ENCODE measurements at places on chromosomes 3 and 15.
A peak's percentile ranks its signal among the peaks of the same experiment; 100 is the strongest.

- peak; percentile 29 for DNase-seq
These were observed at the start of gene CACNA1D for GRCh38 chr3:53493963-53494791. Gene CACNA1D (plus strand): TSS chr3:53494611. CDS start chr3:53495167, 556 bp downstream.

- DNase-seq: no peak
These were observed 518 bp downstream of the COLQ start for GRCh38 chr3:15520804-15521572.

DNA sequence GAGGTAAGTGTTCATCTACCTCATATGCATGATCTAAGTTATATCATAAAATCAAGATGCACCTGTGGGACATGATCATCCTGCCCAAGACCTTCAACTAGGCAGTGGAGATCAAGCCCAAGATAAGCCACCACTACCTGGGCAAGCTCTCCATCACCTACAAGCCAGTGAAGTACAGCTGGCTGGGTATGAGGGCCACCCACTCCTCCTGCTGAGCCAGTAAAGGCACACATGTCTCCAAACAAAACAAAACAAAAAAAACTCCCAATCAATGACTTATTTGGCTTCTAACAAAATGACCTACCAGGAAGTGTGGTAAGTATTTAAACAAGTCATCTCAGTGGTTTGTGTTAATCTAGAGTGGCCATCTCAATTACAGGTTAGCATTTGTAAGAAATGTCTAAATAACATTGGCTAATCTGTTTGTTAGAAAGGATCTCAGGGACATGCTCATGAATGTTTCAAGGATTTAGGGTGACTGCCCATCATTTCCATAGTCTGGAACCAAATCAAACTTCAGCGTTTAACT, 3.1 kb downstream of the PAQR9 start:
- DNase-seq: no peak

DNA sequence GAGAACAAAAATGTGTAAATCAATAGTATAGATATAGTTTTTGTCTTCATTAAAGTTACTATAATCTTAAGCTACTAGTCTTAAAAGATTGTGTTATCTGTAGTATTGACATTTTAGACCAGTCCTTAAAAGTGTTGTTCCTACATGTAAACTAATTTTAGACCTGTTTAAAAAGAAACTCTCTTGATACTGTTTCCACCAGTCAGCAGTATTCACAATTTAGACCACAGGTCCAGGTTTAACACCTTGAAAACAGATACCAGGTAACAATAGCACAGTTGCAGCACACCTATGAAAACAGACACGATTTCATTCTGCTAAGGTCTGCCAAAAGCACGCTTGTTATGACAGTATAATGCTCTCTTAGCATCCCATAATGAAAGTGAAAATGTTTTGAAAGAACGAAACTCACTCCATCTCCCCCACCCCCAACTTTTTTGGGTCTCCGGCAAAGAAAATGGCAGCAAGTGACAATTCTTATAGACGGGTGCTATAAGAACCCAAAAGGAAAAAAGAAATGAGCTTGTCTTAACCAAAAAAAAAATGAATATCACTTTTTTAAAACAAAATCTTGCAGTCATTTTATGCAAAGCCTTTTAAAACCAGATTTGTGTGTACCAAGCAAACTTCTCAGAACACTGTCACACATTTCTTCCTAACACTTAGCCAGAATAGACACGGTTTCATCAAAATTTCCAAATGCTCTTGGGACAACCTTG, 1.6 kb downstream of the EIF4E3 start:
- no peak for DNase-seq

DNA sequence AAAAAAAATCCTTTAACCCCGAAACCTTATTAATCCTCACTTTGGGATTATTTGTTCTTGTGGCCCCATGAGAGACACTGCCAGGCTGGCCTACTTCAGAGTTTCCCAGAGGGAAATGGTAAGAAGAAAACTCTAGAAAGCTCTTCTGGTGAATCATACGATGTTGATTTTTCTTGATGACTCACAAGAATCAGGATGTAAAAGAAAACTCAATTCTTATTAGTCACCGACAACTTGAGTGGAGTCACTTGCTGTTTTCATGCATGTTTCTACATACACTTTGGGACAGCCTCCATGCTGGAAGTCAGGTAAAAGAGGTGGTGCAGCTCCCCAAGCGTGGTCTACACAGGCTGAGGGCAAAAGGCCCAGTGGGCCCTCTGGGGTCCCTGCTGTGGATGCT, 42.8 kb downstream of the MYO5C start:
- peak; percentile 79 for DNase-seq

- no peak for DNase-seq
These were observed 32.6 kb upstream of the RAB11A start for GRCh38 chr15:65836665-65837064.

DNA sequence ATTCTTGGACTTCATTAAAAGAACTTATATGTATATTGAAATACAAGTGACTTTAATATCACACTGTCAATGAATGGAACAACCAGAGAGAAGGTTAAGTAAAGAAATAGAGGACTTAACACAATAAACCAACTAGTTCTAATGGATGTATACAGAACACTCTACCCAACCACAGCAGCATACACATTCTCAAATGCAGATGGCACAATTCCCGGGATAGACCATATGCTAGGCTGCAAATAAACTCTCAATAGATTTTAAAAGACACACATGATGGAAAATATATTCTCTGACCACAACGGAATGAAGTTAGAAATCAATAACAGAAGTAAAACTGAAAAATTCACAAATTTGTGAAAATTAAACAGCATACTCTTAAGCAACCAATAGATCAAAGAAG, 214.3 kb upstream of the LINGO1 start:
- DNase-seq: no peak

GRCh38 chr3:49222002-49222401, 50.6 kb downstream of the KLHDC8B start:
- no peak for DNase-seq
